ENCODE measurements at places on chromosomes 6 and 20.

DNA sequence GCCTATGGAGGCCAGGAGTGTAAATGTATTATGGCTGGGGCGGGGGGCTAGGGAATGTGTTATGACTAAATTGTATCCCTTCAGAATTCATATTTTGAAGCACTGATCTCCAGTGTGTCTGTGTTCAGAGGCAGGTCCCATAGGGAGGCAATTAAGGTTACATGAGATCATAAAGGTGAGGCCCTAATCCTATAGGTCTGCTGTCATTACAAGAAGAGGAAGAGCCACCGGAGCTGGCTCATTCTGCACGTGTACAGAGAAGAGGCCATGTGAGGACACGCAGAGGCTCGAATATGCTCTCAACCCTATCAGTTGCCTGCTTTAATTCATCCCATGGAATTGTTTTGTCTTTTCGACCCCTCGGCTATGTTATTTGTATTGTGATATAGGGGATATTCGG lies 76.9 kb downstream of the VTA1 start:
- no peak for DNase-seq

DNA sequence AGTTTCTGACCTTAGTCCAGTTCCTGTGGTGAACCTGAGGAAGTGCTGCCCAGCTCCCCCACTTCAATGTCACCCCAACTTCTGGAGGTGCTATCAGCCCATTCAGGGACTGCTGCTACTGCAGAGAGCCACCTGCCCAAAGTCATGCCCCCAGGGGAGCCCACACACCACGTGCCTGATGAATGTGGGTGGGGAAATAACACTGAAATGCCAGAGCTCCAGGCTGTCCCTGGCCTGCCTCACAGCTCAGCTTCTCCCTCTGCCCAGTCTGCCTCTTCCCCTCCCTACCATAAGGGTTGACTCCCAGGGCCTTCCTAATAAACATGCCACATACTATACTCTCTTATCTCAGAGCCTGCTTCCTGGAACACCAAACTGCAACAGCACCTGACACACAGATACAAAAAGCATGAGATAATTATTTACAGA lies 276.4 kb upstream of the MOCS1 start:
- no peak for DNase-seq

GRCh38 chr6:107319906-107320530 lies 139.3 kb downstream of the PDSS2 start:
- no peak for DNase-seq

- DNase-seq, result no peak
Observed at GRCh38 chr20:17611540-17612286, 41.8 kb downstream of the DSTN start.

GRCh38 chr6:127192911-127193541 lies 73.6 kb upstream of the RNF146 start:
- DNase-seq, result peak; percentile 69

DNA sequence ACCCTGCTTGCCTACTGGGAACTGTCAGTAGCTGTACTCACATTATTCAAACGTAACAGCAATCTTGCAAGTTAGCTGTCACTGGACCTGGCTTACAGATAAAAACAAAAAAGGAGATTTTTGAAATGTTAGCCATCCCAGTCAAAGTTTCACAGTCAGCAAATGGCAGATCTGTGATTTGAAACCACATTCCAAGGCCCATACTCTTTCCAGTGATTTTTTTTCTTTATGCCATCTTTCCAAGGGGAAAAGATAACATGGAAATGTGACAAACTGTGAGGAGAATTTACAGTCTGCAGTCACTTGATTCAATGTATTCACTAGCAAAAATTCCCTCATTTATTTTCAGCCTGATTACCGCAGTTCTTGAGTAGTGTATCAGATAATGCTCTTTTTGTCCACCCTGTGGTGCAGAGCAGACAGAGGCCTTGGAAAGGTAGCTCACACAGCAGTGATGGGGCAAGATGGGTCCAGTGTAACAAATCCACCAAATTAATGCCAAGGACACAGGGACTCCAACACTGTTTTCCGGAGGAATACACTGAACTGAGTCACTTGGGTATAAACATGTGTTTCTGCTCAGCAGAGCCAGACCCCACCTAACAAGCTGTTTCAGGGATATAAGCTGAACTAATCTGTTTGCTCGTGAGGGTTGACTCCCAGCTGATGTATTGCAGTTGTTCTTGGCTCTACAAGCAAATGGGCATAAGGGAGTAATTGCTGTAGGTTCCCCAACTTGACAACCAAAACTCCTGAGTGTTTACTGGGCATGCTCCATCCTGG lies 49.9 kb upstream of the ADGRF1 start:
- no peak for DNase-seq

DNA sequence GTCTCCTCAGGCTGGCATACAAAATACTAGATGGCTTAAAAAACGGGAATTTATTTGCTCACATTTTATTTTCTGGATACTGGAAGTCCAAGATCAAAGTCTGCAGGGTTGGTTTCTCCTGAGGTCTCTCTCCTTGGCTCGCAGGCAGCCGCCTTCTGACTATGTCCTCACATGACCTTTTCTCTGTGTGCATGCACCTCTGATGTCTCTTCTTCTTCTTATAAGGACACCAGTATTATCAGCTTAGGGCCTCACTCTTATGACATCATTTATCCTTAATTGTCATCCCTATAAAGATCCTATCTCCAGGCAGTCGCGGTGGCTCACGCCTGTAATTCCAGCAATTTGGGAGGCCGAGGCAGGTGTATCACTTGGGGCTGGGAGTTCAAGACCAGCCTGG lies 9.3 kb upstream of the TRIM27 start:
- no peak for DNase-seq

- no peak for DNase-seq
Observed at GRCh38 chr6:157184202-157185015, 138.9 kb downstream of the TMEM242 start.

DNA sequence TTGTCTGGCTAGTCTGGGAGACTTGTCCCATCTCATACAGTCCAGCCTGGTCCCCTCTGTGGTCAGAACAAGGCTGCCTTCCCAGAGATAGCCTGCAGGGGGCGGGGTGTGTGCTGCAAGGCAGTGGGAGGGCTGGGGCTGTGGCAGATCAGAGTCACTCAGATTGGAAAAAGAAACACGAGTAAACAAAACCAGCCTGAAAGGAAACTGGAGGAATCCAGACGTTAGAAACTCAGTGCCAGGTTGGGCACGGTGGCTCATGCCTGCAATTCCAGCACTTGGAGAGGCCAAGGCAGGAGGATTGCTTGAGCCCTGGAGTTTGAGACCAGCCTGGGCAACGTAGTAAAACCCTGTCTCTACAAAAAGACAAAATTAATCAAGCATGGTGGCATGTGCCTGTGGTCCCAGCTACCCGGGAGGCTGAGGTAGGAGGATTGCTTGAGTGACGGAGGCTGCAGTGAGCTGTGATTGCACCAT lies 20.2 kb downstream of the LEMD2 start:
- no peak for DNase-seq

GRCh38 chr20:4041748-4042411 lies 26.5 kb upstream of the RNF24 start:
- no peak for DNase-seq

DNA sequence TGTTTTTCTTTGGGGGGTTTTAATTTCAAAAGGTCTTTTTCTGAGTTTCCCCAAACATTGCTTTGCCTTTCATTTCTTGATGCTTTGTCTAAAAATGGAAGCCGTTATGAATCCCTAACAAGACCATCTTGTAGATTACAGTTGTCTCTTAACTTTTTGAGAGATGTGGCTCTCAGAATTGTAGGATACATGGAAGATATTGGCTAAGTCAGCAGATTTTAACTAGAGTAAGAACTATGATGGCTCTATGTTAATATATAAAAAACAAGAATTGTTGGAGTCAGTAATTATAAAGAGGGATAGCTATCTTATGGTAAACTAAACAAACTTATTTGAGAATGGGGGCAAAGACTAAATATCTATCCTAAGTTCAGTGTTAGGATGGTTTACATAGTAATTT lies 96.6 kb upstream of the HS3ST5 start:
- no peak for DNase-seq

- no peak for DNase-seq
Observed at GRCh38 chr20:54848262-54848661, 372.9 kb downstream of the DOK5 start.

DNA sequence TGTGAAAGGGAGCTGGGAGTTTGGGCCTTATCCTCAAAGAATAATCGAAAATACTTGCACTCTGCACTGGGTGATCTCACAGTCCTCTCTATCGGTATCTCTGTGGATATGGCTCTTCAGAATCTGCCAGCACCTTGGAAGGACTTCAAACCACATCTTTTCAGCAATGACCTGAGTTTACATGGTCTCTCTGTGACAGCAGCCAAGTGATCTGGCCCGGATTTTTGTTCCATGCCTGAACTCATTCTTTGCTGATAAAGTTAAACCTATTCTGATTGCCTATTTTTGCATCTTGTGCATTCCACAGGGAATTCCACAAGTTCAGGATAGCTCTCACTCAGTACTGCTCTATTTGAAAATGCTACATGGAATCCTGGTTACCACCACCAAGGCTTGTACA lies 98.9 kb downstream of the HDGFL1 start:
- DNase-seq, result no peak

- no peak for DNase-seq
Observed at GRCh38 chr6:31844507-31844906, 17.0 kb downstream of the HSPA1B start.

GRCh38 chr20:18019068-18019467 lies 38.6 kb downstream of the OVOL2 start:
- no peak for DNase-seq

- no peak for DNase-seq
Observed at GRCh38 chr6:20085817-20086216, 126.5 kb downstream of the MBOAT1 start.

DNA sequence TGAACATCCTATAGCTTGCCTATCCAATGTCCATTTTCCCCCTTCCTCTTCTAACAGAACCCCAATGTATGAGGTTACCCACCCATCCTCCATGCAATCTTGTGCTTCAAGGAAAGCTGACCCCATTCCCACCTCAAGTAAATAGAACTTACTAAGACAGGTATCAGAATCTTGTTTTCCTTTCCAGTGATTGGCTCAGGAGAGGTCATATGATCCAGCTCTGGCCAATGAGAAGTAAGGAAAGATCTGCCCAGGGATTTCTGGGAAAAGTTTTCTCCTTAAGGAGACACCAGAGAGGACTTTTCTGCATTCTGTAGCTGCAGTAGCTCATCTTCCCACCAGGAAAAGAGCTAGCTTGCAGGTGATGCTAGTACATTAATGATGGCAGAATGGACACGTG lies 341.8 kb upstream of the ZFP64 start:
- no peak for DNase-seq
